ENCODE measurements at places on chromosomes 3 and 15.

- no peak for DNase-seq
Measured at GRCh38 chr3:197889204-197889930, 60.6 kb upstream of the RPL35A start.

DNA sequence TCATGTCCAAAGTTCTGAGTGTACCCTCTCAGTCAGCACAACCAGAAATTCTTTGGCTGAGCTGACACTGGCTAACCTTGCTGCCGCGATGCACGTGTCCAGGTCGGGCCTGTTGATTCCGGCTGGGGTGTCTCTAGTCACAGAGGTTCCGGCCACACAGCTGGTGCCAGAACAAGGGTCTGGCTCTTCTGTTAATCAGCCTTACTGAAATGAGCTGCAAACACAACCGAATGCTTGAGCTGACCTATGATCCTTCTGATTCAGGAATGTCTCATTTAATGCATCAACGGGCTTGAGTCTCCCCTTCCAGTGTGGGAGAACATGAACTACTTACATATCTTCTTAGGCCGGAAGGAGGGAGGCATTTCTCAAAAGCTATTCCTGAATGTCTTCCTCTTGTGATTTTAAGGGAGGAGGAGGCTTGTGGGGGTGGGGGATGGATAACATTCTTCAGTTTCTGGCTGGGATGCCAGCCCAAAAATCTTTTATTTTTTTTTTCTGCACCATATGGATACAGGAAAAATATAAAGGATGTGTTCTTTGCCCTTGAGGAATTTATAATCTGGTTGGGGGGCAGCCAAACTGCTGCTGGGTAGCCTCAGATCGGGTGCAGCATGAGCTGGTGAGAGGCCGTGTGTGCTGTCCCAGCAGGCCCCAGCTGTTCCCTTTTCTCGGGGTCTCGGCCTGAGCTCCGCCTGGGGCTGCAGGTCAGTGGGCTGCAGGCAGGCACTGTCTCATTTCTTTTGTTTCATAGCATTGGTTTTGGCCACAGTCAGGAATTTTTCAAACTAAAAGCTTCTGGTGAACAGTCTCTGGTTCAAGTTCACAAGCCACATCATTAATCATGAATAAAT lies 319.1 kb upstream of the TBL1XR1 start:
- no peak for DNase-seq

- no peak for DNase-seq
Measured at GRCh38 chr3:117822416-117822815, 1112.8 kb downstream of the TUSC7 start.

GRCh38 chr3:113898892-113899291 lies 48.9 kb upstream of the ZDHHC23 start:
- no peak for DNase-seq

GRCh38 chr15:64006642-64007041 lies 39.6 kb downstream of the DAPK2 start:
- DNase-seq = no peak

- no peak for DNase-seq
Measured at GRCh38 chr15:29266052-29266582, 3.5 kb downstream of the NSMCE3 start.

- no peak for DNase-seq
Measured at GRCh38 chr15:66854012-66854965, 152.3 kb downstream of the SMAD6 start.

All from CD4-positive, alpha-beta T cell treated with Interleukin-4 for 4 hours (primary cell).